Hypothalamus (tissue), 51 donors: ENCODE measurements at places on chromosomes 16 and 17.

DNA sequence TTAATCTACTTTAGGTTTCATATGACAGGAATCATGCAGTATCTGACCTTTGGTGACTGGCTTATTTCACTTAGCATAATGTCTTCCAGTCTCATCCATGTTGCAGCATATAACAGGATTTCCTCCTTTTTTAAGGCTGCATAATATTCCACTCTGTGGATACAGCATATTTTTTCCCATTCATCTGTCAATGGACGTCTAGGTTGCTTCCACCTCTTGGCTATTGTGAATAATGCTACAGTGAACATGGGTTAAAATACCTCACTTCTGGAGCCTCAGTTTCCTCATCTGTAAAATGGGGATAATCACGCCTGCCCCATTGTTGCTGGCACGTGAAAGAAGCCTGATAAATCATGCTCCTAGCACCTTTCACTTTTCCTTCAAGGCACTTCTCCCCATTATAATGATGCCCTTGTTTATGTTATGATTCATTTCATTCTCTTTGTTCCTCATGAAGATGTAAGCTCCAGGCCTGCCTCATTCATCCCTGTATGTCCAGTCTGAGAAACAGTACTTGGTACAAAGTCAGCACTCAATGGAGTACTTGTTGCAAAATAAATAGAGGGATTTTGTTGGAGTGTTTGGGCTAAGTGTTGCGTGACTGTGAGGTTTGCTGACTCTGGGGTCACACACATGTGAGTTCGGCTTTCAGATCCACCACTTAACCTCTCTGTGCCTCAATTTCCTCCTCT is 59.6 kb downstream of the ABAT start:
- no peak for DNase-seq

DNA sequence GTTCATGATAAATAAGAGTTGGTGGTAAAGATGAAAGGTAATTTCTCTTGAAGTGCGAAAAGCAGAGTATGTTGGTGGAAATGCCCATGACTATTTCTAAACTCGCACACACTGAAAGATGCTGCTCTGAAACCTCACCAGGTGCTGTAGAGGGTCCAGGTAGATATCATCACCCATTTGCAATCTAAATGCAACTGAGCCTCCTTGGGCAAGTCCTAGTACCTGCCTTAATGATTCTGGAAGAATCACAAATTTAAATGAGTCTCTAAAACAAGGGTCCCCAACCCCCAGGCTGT is 5.9 kb upstream of the MMD start:
- no peak for DNase-seq

DNA sequence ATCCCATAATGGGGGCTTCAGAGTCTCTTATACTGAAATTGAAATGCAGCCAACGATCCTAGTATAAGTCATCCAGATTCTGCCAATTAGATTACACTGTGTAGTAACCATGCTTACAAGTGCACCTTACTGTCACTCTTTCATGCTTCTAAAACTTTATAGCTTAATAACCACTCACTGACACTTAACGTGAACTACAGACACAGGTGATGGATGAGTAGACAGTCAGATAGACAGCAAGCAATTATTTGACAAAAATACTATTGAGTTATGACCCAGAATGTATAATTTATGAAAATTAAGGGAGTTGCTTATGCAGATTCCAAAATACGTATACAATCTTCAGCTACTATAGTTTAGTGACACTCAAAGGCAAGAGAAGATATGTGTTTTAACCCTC is 6.3 kb downstream of the CDH8 start:
- no peak for DNase-seq

GRCh38 chr17:47733047-47733673 is at the start of gene TBX21:
Gene TBX21, plus strand, starts transcription at chr17:47733236. Its CDS starts 219 bp downstream, at chr17:47733455.
- DNase-seq: no peak

GRCh38 chr17:72683506-72684404 is 408.7 kb downstream of the SLC39A11 start:
- DNase-seq: no peak

DNA sequence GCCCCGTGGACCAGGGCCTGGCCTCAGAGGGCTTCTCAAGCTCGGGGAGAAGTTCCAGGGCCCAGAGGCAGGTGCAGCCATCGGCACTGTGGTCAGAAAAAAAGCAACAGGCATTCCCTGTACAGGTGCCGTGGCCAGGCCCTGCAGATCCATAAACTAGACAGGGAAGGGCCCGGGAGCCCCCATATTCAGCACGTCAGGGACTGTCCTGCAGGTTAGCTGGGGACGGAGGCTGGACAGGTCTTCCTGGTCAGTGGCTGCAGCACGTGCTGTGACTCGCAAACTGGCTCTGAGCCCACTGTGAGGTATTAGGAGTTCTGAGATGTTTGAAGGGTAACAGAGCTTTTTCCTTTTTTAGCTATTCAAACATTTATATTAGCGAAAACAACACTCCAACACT is 15.0 kb upstream of the C16orf95 start:
- DNase-seq: no peak

DNA sequence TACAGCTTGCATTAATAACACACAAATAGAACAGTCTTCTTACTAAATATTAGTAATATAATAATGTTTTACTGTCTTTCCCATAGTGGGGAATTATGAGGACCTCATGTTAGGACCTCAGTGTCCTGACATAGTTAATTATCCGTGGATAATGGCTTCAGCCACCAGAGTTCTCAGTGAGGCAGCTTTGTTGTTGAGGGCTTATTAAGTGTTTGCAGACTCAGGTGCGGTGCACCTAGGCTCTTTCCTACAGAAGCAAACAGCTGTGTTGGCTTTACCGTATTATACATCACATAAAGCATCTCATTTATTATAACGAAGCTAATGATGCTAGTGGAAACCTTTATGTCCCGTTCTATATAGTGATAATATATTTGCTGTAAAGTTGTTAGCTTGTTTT is 246.7 kb downstream of the FTO start:
- no peak for DNase-seq

DNA sequence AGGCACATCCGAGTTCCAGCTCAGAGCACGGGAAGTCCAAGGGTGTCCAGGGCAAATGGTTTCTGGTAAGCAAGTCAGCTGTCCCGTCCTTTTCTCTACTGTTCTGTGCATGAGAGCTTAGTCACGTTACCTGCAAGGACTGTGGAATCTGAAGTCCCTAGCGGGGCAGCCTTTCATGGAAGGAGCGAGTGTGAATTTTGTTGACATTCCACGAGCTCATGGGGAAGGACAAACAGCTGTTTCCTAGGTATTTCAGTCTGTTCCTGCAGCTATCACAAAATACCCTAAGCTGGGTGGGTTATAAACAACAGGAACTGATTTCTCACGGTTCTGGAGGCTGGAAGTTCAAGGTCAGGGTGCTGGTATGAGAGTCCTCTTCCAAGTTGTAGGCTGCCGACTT is 109.2 kb downstream of the SDR42E1 start:
- DNase-seq: no peak

GRCh38 chr17:153851-154250 is 16.5 kb downstream of the SCGB1C2 start:
- DNase-seq: no peak

- no peak for DNase-seq
These were observed 97.6 kb upstream of the FAM20A start for GRCh38 chr17:68698746-68699145.

GRCh38 chr17:67712375-67712774 is 5.4 kb upstream of the NOL11 start:
- no peak for DNase-seq

- no peak for DNase-seq
These were observed 34.0 kb upstream of the PIRT start for GRCh38 chr17:10871914-10872313.

- no peak for DNase-seq
These were observed 2.0 kb downstream of the ADGRG1 start for GRCh38 chr16:57630407-57630797.

DNA sequence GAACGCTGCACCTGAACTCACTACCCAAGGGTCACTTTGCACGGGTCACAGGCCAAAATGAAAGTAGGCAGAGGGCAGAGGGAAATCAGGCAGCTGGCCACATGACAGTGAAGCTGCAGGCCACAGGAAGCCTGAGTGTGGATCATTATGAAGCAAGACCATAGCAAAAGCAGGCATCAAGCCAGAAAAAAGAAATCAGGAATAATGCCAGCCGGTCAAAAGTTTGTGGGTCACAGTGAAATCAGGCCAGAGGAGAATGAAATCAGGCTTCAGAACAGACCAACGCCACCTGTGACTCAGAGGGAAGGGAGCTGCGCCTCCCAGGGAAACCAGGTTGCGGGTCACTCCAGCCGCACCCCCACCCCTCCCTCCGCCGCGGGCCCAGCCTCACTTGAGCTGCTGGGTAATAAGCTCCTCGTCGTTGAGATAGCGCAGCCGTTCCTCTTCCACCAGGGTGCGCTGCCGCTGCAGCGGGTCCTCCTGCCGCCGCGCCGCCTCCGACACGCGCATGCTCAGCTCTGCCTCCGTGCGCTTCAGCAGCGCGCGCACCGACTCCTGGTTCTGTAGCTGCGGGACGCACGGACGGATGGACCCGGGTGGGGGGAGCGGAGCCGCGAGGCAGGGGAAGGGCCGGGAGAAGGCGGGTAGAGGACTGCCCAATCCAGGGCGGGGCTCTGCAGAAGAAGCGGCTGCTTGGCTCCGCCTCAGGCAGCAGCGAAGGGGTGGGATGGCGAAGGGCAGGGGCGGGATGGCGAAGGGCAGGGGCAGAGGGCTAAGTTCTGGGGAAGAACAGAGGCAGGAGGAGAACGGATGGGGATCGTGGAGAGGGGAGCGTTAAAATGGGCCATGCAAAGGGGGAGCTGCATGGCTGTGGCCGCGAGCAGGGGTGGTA is 47.7 kb downstream of the SRCIN1 start:
- DNase-seq: peak; percentile 77

GRCh38 chr16:29644338-29644857 is 18.6 kb upstream of the SPN start:
- DNase-seq: no peak

DNA sequence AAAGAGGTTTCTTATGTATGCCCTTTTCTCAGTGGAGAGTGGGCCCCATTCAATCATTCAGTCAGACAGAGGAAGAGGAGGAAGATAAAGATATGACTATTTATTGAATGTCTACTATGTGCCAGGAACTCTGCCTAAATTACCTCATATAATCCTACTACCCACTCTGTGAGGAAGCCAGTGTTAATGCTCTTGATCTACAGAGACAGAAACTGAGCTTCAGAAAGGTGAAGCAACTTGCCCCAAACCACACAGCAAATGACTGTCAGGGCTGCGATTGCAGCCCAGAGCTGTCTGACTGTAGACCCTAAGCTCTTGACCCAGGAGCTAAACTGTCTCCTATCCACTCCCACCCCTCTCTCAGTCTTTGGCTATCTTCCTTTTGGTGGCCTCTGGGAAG is 8.4 kb downstream of the SRCIN1 start:
- no peak for DNase-seq

DNA sequence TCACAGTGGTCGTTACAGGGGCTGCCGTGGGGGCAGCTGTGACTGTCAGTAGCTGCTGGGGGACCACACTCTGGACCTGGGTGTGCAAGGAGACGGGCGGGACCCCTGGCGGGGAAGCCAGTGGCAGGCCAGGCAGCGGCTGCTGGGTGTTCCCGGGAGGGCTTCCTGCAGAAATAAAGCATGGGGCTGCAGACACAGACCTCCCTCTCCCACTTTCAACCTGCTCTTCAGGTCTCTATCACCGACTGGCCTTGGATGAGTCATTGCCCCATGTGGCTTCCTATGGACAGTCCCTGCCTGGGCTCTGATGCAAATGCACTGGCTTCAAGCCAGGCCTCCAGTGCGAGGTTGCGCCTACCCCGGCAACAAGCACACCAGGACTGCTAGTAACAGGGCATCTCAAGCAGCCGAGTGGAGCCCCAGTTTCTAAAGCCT is 17.2 kb downstream of the SREBF1 start:
- DNase-seq: peak; percentile 60

GRCh38 chr17:33989361-33990148 is 265.5 kb upstream of the CCL2 start:
- no peak for DNase-seq

DNA sequence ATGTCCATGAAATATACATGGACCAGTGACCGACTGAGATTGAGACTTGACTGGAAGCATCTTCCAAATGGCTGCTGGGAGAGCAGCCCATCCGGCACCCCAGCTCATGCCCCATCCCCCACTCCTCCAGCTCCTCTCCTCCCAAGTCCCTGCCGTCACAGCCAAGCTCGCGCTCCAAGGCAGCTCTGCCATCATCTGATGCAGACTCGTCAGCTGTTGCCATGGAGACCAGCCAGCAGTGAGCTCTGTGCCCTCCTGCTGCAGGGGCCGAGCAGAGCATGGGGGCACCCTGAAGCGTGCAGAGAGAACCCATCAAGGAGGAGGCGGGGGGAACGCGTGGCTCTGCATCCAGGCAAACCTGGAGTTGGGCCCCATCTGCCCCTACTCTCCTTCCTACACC is 74.5 kb upstream of the TNRC6C start:
- DNase-seq: peak; percentile 29

GRCh38 chr16:30644334-30644830 is 6.4 kb upstream of the PRR14 start:
- DNase-seq: no peak

GRCh38 chr17:60406887-60407286 is 15.0 kb upstream of the USP32 start:
- DNase-seq: no peak

DNA sequence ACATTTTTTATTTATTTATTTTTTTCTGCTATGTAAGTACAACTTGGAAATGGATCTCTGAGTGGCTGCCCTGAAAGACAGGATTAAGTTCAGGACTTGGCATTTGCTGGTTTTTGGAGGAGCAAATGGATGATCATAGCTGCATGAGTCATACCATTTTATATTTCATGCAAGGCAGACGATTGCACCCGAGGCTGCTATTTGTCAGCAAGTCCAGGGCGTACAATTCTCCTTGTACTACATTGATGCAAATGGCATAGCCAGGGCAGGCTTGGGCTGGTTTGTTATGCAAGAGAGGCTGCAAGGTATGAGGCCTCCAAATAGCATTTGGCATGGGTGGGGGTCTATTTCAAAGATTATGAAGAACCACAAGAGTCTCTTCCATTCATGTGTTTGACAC is 81.2 kb upstream of the CACNG3 start:
- no peak for DNase-seq

GRCh38 chr17:66858226-66859083 is 23.5 kb downstream of the CACNG5 start:
- no peak for DNase-seq

GRCh38 chr17:67548693-67549092 is 169.0 kb upstream of the NOL11 start:
- no peak for DNase-seq

DNA sequence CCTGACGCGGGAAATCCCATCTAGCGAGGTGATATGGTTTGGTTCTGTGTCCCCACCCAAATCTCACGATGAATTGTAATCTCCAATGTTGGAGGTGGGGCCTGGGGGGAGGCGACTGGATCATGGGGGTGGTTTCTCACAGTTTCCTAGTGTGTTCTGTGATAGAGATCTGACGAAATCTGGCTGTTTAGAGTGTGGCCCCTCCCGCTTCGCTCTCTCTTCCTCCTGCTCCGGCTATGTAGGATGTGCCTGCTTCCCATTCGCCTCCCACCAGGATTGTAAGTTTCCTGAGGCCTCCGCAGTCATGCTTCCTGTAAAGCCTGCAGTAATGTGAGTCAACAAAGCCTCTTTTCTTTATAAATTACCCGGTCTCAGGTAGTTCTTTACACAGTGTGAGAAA is 31.6 kb downstream of the IFT140 start:
- DNase-seq: no peak
